ENCODE measurements at places on chromosomes 5 and 9. TPM values are rescaled to one million over a fixed set of nuclear protein-coding genes. Genes with fewer than 3 reads are reported as not detected.
A peak's percentile ranks its signal among the peaks of the same experiment; 100 is the strongest.

The LEAP2 gene
- 0.81 TPM for total RNA-seq

The DOK3 gene
- 57.1 TPM for total RNA-seq

The PCDHGC5 gene
- 0.27 TPM for total RNA-seq

The DNM1 gene
- 11.0 TPM for total RNA-seq

The TAF11L14 gene
- total RNA-seq = not detected

The SOX30 gene
- total RNA-seq = under 0.01 TPM

The NFIL3 gene
- 9.7 TPM for total RNA-seq

The STOM gene
- total RNA-seq = 88.3 TPM

DNA sequence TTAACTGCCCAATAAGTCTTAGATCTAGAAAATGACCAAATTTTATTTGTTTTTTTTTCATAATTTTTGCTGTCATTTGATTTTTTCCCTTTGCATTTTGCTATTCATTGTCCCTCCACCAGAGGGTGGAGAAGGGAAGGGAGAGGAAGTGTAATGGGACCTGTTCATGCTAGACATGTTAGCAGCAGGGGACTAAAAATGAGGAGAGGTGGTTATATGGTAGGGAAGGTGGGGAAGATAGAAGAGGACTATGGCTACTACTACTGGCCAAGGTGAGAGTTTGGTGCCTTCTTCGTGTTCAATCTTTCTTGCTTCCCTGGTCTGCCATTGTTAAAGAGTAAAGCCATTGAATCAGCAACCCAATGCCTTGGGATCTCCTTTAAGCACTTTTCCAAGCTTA is 6.4 kb downstream of the GRIA1 start:
- DNase-seq = peak; percentile 61

- no peak for DNase-seq
These were observed 4.1 kb downstream of the SLC31A2 start for GRCh38 chr9:113154946-113155345.

- DNase-seq = peak; percentile 82
These were observed 78.4 kb downstream of the NDFIP1 start for GRCh38 chr5:142186857-142187594.

DNA sequence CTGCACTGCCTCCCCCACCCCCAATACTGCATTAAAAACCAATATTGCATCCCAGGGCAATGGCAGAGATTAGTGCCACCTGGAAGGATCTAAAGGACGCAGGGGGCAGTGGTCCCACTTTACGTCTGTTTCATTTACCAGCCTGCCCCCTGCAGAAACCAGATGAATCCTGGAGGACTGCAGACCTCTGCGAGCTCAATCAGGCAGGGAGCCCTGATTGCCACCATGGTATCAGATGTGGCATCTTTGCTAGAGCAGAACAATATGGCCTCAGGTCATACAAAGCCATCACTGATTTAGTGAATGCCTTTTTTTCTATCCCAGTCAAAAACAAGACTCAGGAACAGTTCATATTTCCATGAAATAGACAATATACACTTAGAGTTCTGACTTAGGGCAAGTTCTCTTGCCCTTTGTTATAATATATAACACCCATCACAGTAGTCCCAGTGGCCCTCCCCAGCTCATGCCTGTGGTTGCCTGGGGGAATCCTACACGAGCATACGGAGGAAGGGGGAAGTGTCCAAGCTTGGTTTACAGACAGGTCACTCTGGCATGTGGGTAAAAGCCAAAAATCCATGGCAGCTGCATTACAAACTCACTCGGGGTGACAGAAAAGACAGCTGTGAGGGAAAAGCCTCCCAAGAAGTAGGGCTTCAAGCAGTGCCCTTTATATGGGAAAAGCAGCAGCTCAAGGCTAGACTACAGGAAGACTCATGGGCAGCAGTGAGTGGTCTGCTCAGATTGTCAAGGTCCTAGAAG is 85.1 kb downstream of the MED27 start:
- DNase-seq = no peak

- DNase-seq = no peak
These were observed 611.2 kb upstream of the ZNF608 start for GRCh38 chr5:125357660-125358059.

DNA sequence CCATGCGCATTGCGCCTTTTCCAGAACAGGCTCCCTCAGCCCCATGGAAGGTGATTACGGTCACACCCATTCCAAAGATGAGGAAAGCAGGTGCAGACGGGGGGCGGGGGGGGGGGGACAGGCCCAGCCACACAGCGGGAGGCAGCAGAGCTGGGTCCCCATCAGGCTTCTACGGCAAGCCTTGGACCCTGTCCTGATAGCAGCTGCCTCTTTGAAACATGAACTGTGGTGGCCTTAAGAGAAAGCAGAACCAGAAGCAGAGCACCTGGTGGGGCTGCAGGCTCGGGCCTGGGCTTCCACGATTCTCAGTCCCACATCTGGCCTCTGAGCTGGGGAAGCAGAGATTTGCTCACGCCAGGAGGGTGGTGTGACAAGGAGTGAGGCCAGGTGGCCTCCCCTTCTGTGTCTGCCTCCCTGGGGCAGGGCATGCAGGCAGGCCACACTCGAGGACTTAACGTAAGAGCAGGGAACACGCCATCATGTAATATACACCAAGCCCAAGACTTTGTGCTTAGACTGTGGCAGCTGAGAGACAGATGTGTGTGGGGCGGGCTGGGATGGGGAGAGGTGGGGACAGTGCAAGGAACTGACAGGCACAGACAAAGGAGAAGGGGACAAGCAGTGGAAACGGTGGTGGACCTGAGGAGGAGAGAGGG is 14.2 kb upstream of the PHYKPL start:
- no peak for DNase-seq

DNA sequence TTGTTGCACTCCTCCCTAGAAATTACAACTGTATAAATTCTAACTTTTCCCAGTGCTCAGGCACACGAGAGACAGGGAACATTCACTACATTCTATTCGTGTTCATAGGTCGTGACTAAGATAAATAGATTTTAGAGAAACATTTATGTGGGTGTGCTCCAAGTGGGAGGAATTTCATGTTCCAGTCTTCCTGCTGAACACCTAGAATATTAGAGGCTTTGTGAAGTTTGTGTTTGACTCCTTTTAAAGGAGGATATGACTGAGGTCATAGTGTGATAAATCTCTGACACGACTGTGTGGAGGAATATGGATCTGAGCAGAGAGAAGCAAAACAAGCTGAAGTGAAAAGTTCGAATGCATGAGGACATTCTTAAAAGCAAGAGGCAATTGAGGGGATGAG is 355.3 kb downstream of the ZSWIM6 start:
- no peak for DNase-seq

GRCh38 chr9:84796404-84796803 is 126.9 kb downstream of the NTRK2 start:
- no peak for DNase-seq

DNA sequence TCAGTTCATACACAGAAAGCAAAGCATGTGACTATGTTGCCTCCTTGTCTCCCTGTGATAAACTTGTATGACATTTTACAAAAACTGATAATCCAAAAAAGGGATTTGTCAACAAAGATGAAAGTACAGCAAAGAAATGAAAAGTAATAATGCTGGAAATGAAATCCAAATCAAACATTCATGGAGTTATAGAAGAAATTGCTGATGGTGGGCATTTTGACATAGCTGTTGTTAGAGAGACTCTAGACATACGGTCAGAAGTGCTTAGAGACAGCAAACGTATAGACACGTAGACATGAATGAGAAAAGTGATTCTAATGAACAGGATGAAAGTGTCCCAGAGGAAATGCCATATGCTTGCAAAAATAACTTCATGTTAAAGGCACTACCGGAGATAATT is 186.9 kb upstream of the RGMB start:
- no peak for DNase-seq

DNA sequence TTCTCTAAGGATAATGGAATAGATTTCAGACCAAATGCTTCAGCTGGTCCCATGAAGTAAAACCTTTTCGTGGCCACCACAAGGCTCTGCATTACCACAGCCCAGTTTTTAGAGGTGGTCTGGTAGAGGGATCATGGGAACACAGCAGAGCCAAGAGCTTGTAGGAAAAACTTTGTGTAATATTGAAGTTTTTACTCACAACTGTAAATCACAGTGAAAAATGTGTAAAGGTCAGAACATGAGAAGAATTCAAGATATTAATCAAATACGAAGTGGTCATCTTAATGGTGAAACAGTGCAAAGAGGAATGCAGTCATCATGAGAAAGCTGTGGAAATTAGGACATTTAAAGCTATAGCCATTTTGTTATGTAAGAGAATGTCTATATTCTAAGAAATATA is 197.5 kb downstream of the NPR3 start:
- DNase-seq = no peak

DNA sequence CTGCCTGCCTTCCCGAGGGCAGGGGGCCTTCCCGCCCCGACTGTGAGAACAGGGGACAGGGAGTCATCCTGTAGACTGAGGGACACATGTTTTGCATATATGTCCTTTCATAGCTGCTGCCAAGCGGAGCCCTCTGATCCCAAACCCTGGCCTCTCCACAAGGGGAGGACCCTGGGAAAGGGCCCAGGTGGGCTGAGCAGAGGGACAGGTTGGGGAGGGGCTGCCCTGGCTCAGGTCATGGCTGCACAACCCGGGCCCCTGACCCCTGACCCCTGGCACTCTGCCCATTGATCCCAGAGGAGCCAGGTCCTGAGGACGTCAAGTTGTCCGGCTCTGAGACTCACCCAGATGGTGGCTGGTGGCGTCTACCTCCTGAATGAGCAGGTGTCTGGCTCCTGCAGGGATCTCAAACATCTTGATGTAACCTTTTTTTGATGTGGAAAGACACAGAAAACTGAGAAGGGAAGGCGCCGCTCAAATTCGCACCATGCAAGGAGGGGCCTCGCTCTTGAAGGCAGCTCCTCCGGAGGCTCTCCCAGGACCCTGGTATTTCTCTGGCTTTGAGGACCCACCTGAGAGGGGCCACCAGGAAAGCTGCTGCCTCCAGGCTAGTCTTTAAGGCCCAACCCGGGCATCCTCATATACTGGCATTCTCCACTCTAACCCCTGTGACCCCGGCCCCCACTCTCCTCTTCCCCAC is 71.9 kb downstream of the ZNF354C start:
- DNase-seq = no peak

DNA sequence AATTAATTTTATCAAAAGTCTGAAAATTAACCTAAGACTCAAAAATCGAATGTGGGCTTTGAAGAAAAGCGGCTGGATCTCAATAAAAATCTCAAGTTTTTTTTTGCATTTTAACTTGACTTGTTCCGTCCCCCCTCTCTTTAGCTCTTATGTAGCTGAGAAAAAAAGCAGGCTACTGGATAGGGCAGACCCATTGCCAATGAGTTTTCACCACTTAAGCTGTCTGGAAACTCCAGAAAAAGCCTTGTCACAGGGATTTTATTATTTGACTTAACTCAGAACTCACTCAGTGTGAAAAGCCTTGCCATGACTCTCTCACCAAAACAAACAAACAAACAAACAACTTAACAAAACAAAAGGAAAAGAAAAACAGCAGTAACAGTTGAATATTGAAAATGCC is 247.4 kb downstream of the CDH9 start:
- no peak for DNase-seq

DNA sequence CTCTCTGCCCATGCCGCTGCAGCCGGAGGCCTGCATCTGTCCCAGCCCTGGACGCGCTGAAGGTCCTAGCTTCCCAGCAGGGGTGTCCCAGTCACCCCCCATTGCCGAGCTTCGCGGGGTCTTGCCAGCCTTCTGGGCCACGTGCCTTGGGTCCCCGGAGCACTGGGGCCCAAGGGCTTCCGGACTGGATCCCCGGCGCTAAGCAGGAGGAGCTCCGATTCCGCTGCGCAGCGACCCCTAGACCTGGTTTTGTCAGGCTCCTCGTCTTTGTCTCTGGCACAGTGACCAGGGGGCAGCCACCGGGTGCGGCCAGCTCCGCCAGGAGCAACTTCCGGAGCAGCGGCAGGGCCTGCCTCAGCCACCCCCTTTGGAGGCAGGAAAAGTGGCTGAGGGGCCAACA is 3.3 kb upstream of the IRX1 start:
- DNase-seq = no peak

DNA sequence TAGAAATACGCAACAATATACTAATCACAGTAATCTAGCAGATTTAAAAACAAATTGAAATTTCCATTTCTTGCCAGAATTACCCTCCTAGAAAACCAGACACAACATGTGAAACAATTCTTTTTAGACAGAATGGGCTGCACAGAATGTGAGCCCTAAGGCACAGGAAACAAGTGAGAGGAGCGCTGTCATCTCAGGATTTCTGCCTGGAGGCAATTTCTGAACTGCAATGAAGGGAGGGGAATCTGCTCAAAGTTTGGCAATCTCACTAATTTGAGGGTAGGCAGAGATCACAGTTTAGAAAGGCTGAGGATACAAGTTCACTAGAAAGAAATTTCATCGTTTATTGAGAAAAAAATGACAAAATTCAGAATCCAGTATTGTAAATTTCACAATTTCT is 70.3 kb downstream of the INIP start:
- DNase-seq = no peak

DNA sequence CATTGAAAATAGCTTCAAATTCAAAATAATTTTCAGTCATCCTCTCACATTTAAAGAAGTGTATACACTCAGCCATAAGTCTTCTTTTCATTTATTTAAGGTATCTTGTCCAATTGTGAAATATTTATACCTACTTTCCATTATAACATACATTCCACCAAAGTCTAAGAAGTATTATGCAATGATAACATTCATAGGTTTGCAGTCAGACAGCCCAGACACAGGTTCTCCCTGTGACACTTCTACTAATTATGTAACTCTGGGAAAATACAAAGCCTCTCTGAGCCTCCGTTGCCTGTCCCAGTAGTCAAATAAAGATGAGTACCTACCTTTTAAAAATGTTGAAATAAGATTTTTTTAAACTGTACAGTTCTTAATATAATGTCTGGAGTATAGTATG is 320.9 kb upstream of the RPS23 start:
- no peak for DNase-seq

DNA sequence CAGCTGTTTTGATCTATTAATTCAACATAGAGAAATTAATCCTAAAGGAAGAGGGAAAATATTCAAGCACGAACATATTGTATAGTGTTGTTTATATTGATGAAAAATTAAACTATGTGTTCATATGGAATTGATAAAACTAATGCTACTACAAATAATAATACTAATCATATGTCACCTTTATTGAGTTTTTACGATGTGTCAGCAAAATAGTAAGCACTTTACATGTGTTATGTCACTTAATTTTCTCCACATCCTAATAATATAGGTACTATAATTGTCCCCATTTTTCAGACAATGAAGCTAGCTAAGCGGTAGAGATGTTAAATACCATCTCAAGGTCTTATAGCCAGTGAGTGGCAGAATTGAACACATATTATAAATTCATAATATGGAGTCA is 2008.5 kb upstream of the WWC1 start:
- DNase-seq = no peak

GRCh38 chr5:111408817-111409216 is 103.5 kb downstream of the STARD4 start:
- no peak for DNase-seq

DNA sequence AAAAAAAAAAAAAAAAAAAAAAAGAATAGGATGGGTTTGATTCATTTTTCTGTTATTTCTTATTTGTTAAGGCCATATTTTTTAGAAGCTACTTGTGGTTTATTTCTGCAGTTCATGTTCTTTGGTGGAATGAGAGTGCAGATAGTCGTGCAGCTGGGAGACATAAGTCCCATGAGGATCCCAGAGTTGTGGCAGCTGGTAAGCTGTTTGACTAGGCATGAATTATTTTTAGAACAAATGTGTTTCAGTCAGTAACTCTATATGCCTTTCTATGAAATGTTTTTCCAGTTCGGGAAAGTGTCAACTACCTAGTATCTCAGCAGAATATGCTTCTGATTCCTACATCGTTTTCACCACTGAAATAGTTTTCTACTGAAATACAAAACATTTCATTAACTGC is 5.0 kb upstream of the NIPSNAP3B start:
- no peak for DNase-seq

Data from hematopoietic multipotent progenitor cell (in vitro differentiated cells).